ENCODE measurements at places on chromosomes 6 and 20.

GRCh38 chr6:89387516-89388201, 24.4 kb downstream of the RRAGD start:
- no peak for DNase-seq

DNA sequence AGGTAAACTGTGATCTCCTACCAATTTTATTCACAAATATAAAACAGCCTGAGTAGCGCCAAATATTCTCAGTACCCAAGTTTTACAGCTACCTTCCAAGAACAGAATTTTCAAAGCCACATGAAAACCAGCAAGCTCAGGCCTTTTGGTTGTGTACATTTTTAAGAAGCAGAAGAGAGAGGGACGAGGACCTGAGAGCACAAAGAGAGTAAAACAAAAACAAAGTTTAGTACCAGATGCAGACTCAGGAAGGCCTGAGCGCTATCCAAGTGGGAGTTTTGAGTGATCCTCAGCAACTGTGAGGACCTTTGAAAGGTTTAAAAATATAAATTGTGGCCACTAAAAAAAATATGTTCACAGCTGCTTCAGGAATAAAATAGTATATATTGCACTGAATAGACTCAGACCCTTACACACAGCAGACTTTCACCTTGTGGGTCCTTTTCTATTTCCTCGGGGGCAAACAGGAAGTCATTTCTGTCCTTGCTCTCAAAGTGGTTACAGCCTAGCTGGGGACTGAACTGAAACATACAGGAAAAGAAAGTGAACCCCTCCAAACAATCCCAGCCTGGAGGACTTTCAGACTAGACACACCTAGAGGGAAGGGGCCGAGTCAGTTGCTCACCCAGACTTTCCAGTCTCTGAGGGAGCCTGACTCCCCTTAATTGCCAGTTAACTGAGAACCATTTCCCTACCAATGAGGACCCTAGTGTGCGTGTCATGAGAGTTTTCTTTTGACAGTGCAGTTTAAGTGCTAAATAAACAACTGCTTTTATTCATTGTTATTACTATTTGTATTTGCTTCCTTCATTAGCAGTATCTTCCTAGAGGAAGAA, 48.5 kb upstream of the NT5E start:
- DNase-seq, result no peak

- DNase-seq, result no peak
These were observed 24.7 kb downstream of the TBC1D7 start for GRCh38 chr6:13303668-13304017.

DNA sequence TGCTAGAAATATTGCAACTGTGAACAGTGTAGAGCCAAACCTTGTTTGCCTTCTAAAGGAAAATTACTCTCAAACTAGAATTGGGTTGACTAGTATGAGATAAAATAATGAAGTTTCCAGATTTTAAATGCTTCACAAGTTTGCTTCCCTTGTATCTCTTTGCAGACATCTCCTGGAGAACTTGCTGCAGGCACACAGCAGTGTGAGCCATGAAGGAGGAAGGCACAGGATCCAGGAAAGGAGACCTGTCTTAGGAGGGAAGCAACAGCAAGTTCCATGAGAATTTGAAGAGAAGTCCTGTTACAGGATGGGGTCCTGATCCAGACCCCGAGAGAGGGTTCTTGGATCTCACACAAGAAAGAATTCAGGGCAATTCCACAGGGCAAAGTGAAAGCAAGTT, 115.9 kb downstream of the BMP7 start:
- no peak for DNase-seq

DNA sequence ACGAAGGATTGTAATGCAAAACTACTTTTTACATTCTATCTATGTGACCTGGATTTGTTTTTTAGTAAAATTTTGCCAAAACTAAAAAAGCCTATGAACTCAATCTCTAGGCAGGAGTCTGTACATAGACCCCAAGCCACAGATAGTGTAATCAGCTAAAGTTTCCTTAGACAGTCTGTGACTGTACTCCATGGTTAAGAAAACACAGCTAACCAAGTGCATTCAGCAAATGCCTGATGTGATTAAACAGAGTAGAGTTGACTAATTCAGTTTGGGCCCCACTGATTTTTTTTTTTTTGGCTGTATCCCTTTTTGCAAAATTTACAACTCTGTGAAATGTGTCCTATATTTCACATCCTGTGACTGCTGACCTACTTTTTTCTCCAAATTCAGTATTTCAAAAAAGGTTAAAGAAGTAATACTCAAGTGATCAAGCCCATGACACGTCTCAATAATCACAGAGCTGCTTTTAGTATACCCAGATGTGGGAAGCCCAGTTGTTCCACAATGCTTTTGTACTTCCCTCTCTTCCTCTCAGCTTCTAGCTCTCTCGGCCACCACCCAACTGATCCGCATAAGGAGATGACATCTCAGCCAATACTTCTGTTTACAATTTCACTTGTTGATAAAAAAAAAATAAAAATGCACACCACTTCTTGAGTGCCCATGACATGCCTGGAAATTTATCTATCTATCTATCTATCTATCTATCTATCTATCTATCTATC, 108.8 kb upstream of the TBX18 start:
- DNase-seq, result no peak

DNA sequence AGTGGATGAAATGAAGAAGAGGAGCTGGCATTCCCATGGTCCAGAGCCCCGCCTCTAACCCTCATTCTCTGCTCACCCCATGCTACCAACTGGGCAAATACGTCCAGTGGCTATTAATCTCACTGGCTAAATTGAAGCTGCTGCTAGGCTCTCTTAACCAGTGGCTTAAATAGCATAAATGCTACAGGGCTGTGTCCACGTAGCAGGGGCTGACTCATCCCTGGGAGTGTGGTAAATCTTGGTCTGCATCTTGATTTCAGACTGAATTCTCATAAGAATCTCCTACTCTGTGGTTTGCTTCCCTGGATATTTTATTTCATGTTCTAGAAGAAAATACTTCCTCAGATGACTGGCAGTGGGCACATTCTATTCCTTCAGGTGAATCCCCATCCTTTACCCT, 193.1 kb upstream of the ARG1 start:
- no peak for DNase-seq

GRCh38 chr20:60052322-60052721, 94.1 kb downstream of the CDH26 start:
- no peak for DNase-seq

DNA sequence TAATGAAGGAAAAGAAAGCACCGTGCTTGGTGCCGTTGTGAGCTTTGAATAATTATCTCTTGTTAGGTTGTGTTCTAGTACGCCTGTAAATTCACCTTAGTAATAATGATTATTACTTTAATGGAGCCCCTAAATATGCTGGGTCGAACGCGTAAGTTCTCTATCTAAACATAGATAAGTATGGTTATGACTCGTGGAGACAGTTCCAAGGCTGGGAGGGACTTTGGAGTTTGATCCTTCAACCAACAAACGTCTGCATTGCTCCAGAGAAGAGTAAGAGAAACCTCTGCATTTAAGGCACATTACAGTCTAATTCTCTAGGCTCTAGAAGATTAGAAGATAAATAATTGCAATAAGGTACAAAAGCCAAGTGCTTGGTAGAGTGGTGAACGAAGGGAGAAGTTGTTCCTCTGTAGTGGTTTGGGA, 514 bp downstream of the ACOT13 start:
- DNase-seq, result no peak

- DNase-seq, result no peak
These were observed 65.7 kb downstream of the PSMG4 start for GRCh38 chr6:3324262-3324942.

- DNase-seq, result no peak
These were observed 33.7 kb downstream of the NFATC2 start for GRCh38 chr20:51508780-51509179.

GRCh38 chr20:40019510-40019909, 669.5 kb downstream of the MAFB start:
- no peak for DNase-seq

- no peak for DNase-seq
These were observed 32.7 kb upstream of the MAP7 start for GRCh38 chr6:136582711-136583471.

DNA sequence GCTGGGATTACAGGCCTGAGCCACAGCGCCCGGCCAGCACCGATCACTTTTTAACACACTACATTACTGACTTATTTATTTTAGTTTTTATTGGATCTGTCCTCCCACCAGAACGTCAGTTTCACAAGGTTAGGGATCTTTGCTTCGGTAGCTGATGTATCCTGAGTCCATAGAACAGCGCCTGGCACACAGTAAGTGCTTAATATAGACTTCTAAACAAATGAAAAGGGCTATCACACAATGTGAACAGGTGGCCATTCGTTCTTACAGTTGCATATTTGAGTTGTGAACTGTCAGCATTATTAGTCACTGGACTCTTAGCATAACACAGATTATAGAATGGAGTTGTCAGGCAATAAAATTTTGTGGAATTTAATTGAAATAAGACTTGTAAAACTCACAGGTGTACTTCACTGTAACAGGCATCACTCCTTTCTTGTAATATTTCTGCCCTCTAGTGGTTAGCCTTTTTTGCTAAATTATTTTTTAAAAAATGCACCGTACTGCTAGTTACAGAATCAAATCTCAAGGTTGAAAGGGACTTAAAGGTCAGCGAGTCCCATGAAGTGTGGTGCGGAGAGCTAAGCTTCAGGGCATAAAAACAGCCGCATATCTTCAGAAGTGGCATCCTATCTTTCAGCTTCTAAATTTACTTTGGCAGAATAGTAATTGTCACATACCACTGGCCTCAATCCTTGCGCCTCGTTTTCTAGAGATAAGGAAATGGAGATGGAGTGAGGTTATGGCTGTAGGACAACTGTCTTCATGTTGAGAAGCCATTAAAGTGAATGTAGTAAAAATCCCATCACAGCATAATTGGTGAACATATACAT, 3.4 kb upstream of the TBC1D7 start:
- no peak for DNase-seq

GRCh38 chr6:110674096-110674495, 141.2 kb downstream of the CDK19 start:
- DNase-seq, result no peak

GRCh38 chr6:133248241-133249001, 7.3 kb downstream of the EYA4 start:
- DNase-seq, result no peak

GRCh38 chr6:45427726-45428125, 50.0 kb upstream of the SUPT3H start:
- DNase-seq, result no peak

GRCh38 chr6:13557841-13558240, 16.6 kb upstream of the SIRT5 start:
- DNase-seq, result no peak

DNA sequence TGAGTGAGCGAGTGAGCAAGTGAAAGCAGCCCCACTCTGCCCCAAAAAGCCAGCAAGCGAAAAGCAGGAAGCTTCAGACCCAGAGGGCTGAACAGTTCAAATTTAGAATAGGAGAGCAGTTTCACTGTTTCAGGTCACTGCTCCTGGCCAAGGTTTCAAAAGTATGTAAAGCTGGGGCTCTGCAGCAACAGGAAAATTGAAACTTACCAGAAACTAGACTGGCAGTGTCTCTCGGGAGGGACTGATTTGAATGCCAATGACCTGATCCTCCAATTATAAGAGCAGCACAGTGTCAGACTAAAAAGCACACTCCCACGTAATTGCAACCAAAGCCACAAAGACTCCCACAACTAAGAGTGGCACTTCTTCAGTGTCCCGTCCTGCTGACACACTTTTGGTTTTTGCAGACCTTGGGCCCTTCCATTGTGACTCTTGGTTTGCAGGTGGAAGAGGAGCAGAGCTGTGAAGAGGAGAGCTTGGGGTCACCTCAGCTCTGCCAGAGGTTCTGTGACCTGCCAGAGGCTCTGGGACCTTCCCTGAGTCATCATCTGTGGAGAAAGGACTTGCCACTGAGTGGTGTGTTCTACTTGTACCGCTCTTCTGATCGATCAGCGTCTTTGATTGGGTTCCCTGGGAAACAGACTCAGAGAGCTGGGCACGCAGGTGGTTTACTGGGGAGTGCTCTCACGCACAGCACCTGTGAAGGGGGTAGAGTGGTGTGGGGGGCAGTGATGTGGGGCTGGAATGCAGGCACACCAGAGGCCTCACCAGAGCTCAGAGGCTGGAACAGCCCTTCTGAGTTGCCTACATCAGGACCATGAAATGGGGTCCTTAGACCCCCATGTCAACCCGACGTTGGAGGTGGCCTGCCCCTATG, 52.7 kb upstream of the PTGIS start:
- DNase-seq, result no peak

GRCh38 chr6:27019651-27020552, 227.6 kb upstream of the PRSS16 start:
- peak; percentile 87 for DNase-seq

DNA sequence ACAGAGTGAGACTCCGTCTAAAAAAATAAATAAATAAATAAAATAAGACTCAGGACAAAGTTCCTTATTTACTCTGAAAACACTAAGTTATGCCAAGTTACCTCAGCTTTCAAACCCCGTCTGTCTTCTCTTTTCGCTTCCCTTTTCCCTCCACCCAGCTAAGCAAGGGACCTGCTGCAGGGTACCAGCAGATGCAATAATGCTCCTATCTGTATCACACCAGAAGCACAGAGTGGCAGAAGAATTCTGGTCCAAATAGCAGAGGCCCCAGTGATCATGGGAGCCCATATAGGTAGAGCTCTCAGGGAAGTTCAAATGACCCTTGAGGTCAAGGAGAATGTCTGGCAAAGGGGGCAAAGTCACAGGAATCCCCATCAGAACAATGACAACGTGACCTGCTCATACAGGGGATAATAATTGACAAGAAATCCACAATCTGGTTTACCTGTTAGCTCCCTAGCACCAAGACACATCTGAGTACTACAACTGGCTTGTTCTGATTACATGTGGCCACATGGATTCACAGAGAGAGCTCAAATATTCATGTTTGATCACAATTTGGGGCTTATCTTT, 8.7 kb downstream of the GCM1 start:
- DNase-seq, result no peak

GRCh38 chr6:52622810-52623209, 46.0 kb upstream of the TRAM2 start:
- DNase-seq, result no peak

GRCh38 chr6:62808565-62809293, 402.5 kb upstream of the FKBP1C start:
- no peak for DNase-seq

GRCh38 chr6:129774697-129775447, 64.9 kb upstream of the ARHGAP18 start:
- peak; percentile 85 for DNase-seq

GRCh38 chr6:126337323-126337722, 2.6 kb upstream of the CENPW start:
- no peak for DNase-seq

GRCh38 chr20:34124469-34125249, 12.6 kb upstream of the EIF2S2 start:
- DNase-seq, result peak; percentile 23

- DNase-seq, result no peak
These were observed 4.8 kb downstream of the ASXL1 start for GRCh38 chr20:32362901-32363364.

- no peak for DNase-seq
These were observed 1.6 kb downstream of the DNAAF9 start for GRCh38 chr20:3405696-3406358.

GRCh38 chr6:158347335-158347734, 35.1 kb downstream of the TULP4 start:
- DNase-seq, result no peak

- no peak for DNase-seq
These were observed 504.0 kb upstream of the ARID1B start for GRCh38 chr6:156273065-156273711.

- no peak for DNase-seq
These were observed 590.5 kb upstream of the SLC35B3 start for GRCh38 chr6:9025796-9026394.
